ENCODE measurements at places on chromosomes 13 and 19.
A peak's percentile ranks its signal among the peaks of the same experiment; 100 is the strongest.

DNA sequence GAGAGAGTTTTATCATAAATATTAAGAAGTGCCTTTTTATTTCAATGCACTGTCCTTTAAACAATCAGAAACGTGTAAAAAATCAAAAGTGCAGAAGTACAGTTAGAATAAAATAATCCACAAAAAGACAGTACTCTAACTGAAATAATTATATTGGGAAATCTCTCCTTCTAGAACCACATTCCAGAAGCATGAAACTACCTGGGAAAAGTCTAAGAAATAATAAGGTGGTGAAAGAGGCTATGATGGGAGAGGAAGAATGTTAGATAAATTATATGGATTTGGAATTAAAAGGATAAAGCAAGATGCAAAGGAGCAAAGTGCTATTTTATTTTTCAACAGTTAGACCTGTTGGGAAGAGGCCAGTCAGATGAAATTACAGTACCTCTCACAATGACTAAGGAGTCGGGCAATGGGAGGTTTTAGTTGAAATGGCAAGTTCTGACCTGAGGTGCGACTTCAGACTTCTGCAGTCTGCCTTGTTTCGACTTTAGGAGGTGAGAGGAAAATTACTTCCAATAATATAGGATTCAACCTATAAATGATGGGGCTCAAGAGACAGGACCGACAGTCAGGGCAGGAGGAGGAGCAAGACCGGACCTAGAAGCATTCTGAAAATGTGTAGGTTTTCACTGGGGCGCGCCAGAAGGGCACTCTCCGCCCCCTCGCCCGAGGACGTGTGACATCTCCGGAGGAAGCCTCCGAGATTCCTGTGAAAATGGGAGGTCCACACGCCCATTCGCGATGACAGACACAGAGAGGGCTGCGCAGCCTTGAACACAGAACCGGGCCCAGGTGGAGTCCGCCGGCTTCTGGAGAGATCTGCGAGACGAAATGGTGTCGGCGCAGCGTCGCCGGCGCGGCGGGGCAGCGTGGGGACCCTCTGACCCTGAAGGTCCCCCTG is 717 bp downstream of the SPRYD7 start:
- peak; percentile 26 for DNase-seq

- DNase-seq, result no peak
These were observed 165.2 kb downstream of the TEX29 start for GRCh38 chr13:111485491-111486250.

- no peak for DNase-seq
These were observed 3.1 kb downstream of the RANBP3 start for GRCh38 chr19:5974721-5975387.

DNA sequence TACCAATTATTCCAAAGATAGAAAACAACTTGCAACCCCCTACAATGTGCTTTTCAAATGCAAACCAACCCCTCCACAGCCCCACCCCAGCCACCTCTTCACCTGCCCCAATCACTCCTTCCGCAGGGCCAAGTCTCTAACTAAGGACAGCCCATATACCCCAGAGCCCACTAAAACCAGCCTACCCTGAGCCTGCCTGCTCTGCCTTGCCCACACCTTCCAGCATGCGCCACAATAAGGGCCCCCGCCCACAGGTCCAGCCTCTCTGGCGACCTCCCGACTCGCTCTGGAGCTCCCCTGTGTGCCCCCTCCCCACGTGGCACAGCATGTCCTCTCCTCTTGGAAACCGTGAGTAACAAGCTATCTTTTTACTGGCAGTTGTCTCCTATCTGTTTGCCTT is 42.8 kb upstream of the MEDAG start:
- DNase-seq, result no peak

GRCh38 chr13:45468635-45469034 is 3.9 kb downstream of the COG3 start:
- DNase-seq, result no peak

- no peak for DNase-seq
These were observed 304.1 kb downstream of the FGF14 start for GRCh38 chr13:102097708-102098107.
